AML-193 (cell line): ENCODE measurements at places on chromosomes 6 and 20.

- DNase-seq = no peak
Measured at GRCh38 chr6:118281291-118281690, 266.8 kb upstream of the PLN start.

GRCh38 chr6:88852000-88852399 is 111.4 kb downstream of the RNGTT start:
- no peak for DNase-seq

DNA sequence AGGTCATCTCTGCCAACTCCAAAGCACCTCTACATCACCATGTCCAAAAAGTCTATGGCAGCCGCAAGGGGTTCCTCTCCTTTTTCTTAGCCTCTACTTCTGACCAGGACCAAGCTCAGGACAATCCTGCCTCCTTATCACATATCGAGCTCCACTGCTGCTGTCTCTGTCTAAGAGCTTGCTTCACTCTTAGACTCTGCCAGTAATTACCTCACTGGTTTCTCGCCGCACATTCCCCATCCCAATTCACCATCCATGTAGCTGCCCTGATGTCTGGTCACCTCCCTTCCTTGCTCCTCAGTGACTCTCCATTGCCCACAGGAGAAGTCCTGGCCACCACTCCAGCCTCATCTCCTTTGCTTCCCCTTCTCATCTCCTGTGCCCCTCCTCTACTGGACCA is 24.1 kb upstream of the PI16 start:
- DNase-seq = no peak

DNA sequence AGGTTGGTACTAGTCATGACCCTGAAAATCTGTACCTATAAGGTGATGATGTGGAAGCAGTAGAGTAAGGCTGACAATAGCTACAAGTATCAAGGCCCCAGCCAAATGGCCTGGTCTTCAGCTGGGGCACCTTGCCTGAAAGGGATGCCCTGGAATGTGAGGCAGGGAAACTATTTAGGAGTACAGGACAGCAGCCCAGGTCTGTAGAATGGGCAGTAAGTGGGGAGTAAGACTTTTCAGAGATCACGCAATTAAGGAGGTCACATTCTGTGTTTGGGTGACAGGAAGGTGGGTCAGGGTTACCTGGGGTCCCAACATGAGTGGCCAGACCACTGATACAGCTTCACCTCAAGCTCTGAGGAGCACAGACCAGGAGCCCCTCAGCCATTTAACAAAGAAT is 9.4 kb downstream of the SLC35F1 start:
- no peak for DNase-seq

DNA sequence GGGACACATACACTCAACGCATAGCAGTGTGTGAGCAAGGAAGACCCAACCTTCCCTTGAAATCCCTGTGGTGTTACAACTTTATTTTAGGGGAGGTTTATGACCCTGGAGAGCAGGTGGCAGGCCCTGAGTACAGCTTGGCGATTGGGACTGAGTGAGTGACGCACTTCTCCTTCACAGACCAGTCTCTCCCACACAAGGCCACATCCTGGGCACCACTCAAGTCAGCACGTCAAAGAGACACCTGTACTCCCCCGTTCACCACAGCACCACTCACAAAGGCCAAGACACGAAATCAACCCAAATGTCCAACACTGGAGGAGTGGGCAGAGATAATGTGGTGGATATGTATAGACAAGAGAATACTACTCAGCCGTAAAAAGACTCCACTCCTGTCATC is 57.0 kb upstream of the FRMD1 start:
- DNase-seq = no peak

- no peak for DNase-seq
Measured at GRCh38 chr6:150735341-150735851, 130.1 kb upstream of the MTHFD1L start.

DNA sequence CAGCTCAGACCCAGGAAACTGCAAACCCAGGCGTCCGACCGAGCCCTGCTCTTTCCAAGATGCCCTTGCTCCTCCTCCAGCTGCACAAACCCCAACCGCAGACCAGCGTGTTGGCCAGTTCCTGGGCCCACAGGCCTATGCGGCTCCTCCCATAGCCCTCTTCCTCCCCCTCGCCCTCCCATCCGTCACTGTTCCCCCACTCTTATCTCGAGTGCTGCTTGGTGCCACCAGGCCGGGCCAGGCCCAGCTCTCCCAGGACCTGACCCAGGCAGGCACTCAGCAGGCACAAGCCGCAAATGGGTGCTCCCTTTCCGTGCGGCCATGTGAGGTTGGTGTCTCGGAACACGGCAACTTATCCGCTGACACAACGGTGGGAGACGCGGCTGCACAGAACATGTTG is 28.6 kb downstream of the ADRM1 start:
- DNase-seq = no peak

DNA sequence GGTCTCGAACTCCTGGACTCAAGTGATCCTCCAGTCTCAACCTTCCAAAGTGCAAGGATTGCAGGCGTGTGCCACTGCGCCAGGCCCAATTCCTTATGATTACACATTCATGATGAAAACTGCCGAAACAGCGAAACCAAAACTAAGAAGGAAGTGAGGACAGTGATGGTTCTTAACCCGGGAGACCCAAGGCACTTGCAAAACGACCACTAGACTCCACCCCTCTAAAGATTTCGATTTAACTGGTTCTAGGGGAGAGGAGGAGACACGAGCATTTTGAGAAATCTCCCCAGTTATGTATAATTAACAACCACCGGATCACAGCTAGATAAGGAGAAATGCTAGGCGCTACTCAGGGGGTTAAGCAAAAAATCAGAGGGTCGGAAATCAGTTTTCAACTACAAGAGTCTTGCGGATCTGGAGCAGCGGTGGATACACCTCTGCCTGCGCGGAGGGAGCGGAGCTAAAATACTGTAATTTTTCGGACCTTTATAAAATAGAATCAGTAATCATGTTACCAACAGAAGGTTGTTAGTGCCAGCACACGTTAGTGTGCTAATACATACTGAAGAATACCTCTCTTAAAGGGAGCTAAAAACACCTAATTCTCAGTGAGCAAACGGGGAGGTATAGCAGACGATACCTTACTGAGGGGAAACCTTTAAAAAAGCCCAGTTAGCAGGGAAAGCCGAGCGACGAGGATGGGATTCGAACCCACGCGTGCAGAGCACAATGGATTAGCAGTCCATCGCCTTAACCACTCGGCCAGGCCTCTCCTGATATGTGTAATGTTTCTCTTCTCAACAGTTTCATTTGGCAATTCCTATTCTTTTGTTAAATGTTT is 60.0 kb upstream of the BTN3A2 start:
- peak; percentile 84 for DNase-seq

DNA sequence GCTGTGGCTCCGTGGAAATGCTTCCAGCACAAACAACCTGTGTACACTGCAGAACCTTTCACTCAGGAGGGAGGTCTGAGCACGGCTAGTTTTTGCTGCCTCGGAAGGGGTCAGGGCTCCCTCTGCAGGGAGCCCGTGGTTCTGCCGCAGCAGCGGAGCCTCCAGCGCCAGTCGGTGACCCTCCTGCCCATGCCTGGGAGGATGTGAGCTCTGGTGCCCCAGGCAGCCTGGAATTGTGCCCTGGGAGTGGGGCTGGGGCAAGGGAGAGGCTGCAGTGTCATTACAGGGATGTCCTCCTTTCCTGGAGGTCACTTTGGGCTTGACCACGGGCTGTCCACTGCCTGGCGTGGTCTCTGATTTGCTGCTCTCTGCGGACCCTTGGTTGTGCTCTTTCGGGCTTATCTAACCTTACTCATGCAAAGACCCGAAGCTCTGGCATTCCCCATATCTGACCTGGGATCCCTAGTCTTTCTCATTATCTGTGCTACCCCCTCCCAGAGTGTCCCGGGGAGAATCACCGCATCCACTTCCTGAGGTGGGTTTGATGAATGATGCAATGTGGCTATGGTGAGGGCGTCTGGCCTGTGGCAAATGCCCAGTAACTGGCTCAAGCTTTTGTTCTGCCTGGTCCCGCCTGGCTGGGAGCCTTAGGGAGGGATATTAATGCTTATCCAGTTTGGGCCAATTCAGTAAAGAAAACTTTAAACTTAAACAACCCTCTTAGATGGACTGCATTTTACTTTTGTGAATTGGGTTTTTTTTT is 59.6 kb upstream of the TAGAP start:
- DNase-seq = peak; percentile 87

- DNase-seq = no peak
Measured at GRCh38 chr6:14925699-14926026, 320.2 kb upstream of the JARID2 start.

DNA sequence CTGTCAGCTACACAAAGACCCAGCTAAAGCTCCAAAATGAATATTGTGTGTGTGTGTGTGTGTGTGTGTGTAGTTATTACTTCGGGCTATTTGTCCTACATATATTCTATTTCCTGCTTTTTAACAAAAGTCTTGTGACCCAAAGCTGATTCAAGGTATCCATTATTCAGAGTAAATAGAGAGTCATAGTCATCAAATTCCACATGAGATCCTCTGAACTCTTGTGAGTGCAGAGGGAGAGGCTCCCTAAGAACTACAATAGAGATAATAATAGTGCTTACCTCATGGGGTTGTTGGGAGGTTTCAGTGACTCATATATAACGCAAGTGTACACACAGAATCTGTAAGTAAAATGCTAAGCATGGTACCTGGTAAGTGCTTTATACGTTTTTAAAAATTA is 95.6 kb upstream of the SHLD1 start:
- DNase-seq = no peak

GRCh38 chr6:41676431-41676830 is 38.2 kb downstream of the MDFI start:
- DNase-seq = no peak

GRCh38 chr20:49349694-49350252 is 71.9 kb upstream of the ZNFX1 start:
- DNase-seq = no peak
